Effector memory CD4-positive, alpha-beta T cell (primary cell): ENCODE measurements at places on chromosomes 3 and 15.

DNA sequence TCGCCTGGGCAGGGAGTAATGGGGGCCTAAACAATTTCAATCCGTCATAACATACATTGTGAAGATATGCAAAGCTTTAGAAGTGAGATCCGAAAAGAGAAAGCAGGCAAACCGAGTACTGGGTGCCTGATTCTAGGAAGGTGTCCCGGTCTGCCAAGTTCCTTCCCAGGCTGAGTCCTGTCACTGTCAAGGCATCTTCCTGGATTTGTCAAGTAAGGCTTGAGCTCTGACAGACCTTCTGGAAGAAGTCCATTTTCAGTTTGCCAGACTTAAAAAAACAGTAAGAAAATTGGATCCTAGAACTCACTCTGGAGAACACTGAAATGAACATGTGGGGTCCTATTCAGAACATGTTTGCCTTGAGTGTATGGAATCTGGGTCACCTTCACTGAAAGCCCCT, 253.9 kb downstream of the RORA start:
- DNase-seq, result no peak

GRCh38 chr15:65920121-65920520, 50.8 kb downstream of the RAB11A start:
- DNase-seq, result no peak

GRCh38 chr3:182508919-182509711, 284.2 kb upstream of the ATP11B start:
- no peak for DNase-seq

GRCh38 chr15:78838489-78838888, 27.2 kb upstream of the ADAMTS7 start:
- DNase-seq, result no peak

- no peak for DNase-seq
Measured at GRCh38 chr3:78139166-78139565, 1099.3 kb downstream of the ROBO2 start.

GRCh38 chr15:34031987-34032760, 6.8 kb downstream of the AVEN start:
- no peak for DNase-seq

DNA sequence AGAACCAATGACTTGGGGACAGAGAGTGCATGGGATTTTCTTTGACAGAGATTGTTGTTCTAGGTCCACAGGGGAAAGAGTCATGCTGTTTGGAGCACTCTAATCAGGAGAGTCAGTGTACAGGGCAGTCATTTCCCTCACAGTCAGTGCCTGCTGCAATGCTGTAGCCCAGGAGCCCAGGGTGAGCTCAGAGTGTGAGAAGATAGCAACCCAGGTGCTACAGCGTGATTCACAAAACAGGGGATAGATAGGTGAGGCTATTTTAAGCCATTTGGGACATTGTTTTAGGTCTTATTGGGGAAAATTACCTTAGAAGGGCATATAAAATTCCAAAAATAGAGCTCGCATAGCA, 37.3 kb downstream of the LNP1 start:
- DNase-seq, result no peak

DNA sequence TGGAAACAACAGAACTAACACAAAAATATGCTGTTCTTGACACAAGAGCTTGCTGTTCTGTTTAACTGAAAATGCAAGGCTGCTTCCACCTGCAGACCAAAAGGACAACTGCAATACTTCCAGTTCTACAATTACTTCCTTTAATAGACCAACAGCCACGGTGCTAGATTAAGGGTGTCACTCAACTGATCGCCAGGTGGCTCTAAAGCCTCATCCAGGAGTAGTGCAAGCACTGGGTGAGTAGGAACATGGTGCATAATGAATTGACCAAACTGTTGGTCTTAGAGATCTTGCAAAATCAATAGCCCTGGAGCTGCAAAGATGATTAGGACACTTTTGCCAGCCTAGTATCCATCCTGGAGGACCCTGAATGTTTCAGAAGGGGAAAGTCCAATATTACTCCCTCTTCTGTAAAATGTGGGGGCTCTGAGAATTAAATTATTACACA, 3.6 kb upstream of the CLDN16 start:
- no peak for DNase-seq

GRCh38 chr3:181572432-181572831, 139.3 kb upstream of the SOX2 start:
- no peak for DNase-seq

DNA sequence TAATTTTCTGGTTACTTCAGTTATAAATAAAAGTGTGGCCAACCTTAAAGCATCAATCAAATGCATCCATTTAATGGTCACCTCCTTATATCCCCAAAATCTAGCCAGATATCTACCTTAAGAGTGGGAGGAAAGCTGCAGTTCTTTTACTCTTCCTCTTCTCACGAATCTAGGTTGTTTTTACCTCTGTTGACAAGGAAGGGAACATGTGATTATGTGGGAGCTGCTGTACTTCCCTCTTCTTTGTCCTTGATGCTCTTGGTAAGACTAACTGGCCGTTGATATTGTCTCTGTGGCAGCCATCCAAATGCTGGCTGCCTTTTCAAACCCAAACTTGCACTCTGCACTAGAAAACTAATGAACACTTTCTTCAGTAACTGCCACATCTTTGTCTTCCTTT, 275.3 kb upstream of the CADM2 start:
- no peak for DNase-seq

DNA sequence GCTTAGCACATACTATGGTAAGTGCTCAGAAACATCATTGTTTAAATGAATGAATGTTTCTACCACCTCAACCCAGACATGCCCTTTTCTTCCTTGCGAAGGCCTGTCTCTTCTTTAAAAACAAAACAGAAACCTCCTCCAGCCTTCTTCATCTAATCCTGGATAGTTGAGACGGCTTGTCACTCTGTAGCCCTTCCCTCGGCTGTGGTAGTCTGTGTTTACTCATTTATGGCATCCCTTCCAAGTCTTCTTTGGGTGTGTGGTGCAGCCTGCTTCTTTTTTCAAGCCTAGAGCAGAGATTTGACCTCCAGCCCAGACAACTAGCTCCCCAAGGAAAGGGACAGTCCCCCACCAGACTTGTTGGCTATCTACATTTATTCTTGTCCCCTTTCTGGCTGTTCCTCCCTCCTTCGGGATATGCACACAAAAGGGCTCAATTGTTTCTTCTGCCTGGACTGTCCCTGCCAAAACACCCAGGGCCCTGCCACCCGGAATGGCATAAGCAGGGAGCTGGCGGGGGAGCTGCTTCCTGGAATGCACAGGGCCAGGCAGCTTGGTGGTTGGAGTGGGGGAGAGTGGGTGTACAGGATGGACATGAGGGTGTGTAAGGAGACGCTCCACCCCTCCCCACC, 67.8 kb downstream of the ITGA11 start:
- no peak for DNase-seq

GRCh38 chr15:57321973-57322601, 54.2 kb upstream of the CGNL1 start:
- DNase-seq, result no peak

DNA sequence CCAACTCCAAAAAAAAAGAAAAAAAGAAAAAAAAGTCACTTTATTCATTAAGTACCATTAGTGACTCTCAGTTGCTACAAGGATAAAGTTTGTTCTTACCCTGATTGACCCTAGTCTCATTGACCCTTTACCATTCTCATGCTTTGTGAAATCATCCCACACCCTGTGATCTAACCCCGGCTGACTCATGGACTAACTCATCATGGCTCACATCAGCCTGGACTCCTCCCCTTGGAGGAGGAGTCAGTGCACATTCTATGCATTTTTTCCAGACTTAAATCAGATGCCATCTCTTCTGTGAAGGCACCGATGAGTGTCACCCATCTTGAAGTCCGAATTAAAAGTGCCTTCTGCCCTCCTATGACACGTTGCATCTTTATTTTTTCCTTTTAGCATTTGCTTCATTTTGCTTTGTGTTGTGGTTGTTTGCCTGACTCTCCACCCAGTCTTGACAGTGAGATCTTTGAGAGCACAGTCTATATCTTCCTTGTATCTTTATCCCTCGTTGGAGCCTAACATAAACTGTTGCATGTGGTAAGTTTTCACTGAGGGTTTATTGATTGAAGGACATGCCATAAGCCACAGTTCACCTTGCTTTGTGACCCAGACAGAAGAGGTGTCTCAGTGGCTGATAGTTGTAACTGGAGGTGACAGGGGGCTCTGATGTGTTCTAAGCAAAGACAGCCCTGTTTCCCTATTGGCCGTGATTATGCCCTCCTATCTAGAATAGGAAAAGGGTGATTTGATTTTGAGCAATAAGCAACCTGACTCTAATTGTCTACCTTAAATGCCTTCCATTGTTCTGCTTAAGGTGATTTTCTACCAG, 72.1 kb downstream of the IL1RAP start:
- no peak for DNase-seq

- DNase-seq, result no peak
Measured at GRCh38 chr3:132911741-132912415, 126.3 kb upstream of the TMEM108 start.

DNA sequence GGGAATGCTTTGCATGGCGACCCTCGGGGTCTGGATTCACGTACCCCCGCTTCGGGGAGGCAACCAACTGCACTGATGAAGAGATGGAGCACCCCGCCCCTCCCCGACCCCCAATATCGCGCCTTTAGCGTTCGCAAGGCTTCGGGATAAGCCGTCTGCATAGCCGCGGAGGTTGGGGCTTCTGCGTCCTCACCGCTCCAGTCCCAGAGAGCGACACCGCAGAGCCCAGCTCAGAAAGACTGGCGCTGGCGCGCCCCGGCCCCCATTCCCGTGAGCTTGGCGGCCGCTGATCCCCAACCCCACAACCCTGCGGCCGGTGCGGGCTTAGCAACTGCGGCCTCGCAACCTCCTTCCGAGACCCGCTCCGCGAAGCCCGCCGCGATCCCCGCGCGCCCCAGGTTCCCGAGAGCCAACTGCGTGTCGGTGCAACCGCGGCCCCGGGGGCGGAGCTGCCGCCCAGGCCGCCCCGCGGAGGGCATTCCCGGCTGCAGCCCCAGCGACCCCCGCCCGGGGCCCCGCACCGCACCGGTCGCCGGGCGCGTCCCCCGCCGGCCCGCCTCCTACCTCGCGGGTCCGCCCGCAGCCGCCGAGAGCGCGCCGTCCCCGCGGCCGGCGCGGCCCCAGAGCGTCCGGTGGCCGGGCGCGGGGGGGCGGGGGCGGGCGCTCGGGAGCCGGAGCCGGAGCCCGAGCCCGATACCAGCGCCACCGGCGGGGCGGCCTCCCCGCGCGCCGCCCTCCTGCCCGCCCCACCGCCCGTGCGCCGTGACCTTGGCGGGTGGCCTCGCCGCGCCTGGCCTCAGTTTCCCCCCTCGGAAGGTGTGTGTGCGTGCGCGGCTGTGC, 79.5 kb downstream of the IQSEC1 start:
- no peak for DNase-seq
